Right atrium auricular region (tissue), 2 donors: ENCODE measurements at places on chromosomes 2 and 18. TPM values are rescaled to one million over a fixed set of nuclear protein-coding genes. Genes with fewer than 3 reads are reported as not detected.

Gene SNTG2
- 2.4 TPM for total RNA-seq

DNA sequence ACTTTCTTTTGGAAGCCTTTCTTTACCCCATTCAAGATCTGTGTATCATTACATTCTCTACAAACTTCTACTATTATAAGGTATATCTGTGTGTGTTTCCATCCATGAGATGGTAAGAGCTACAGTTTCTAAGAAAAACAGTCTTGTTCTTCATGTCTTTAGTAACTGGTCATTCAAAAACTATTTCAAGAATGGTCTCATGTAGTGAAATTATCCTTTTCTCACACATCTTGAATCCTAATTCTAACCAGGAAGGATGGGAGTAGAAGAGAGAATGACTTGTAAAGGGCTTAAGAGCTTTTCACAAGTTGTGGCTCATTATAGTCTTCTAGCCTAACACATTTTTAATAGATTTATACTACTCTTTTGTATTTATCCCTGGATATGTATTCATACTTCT, 47.3 kb downstream of the ROCK1 start:
- no peak for DNase-seq
- no peaks in the 10 kb centered on the region for H3K27me3 ChIP-seq
- no peaks in the 10 kb centered on the region for H3K36me3 ChIP-seq
- no peak overlapping the region for H3K4me3 ChIP-seq
- H3K27ac ChIP-seq = no peak overlapping the region

Gene B3GNT7
- 9.4 TPM for total RNA-seq

Gene LYPD6B
- 0.28 TPM for total RNA-seq

Gene SERPINB11
- total RNA-seq = not detected
